ENCODE measurements at places on chromosomes 13 and 19.

GRCh38 chr19:16258440-16258903, 60.8 kb downstream of the AP1M1 start:
- DNase-seq = no peak

DNA sequence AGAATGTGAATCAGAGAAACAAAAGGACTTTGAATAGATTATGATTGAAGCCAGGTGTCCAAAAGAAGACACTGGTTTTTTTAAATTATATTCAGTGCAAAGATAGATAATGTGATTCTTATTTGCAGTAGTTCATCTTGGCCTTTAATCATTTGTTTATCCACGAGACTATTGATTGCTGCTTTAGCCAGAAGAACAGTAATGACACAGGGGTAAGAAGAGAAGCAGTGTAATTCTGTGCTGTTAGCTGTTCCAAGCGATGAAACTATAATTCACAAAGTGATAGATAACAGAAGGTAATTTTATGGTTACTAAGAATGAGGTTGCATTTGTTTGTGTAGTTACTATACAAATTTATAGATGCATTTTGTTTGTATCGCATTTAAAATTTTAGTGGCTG, 311.6 kb downstream of the MZT1 start:
- DNase-seq = no peak

- no peak for DNase-seq
Measured at GRCh38 chr13:33441015-33441414, 155.5 kb upstream of the STARD13 start.

DNA sequence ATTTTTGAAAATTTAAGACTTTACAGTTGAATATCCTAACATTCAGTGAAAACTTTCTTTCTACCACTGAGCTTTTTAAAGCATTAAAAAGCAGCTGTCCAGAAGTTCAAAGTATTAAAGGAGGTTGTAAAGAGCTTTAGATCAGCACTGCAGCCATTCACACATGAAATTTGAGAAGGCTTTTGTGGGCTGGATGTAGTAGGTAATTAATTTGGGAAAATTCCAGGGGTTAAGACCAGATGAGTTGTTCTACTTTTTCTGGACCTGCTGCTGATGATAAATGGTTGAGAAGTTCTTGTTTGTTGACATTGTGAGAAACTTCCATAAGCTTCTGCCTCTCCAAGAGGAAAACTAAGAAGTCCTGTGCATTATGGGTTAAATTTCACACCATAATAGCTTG, 1779.6 kb upstream of the PRR20A start:
- DNase-seq = no peak

GRCh38 chr13:24023073-24023472, 125.8 kb upstream of the C1QTNF9B start:
- no peak for DNase-seq

DNA sequence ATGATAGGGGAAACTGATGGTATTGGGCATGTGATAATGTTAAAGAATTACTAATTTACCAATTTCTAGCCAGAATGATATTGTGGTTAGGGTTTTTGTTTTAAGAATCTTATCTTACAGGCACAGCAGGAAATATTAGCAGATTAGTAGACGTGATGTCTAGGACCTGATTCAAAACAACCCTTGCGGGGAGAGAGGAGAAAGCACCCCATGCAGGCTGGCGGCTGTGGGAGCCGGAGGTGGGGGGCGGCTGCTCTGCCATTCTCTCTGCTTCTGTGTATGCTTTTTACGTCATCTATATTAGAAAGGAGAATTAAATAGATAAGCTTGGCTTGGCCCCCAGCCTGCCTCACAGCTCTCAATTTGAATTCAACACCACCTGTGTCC, 41.5 kb downstream of the MLLT1 start:
- DNase-seq = no peak

- no peak for DNase-seq
Measured at GRCh38 chr19:8310342-8311055, 2.3 kb upstream of the CD320 start.

DNA sequence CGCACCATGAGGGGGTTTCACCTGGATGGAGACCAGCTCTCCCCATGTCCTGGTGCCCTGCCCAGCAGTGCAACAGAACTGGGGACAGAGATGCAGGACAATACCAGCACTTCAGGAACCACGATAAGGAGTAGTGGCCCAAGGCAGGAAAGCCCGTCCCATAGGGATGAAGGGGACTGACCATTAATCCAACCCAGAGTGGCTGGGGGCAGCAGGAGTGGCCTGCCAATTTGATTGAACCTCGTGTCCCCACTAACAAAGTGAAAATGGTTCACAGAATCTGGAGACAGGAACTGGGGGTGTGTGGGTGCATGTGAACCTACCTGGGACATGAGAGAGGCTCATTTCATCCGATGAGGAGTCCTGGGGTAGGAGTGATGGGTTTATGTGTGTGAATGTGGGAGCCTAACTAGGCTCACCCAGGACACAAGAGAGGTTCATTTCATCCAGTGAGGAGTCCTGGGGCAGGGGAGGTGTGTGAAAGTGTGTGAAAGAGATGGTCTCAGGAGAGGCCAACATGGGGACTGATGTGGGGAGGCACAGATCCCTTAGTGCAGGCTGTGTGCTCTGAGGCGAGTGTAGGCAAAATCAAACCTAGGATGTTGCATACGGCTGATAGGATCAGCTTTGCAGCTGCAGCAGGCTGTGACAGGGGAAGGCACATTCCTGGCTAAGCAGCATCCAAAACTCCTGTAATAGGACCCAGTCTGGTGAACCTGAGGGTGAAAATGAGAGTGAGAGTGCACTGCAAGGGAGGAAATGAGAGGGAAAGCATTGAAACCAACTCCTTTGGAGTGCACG, 98.2 kb downstream of the ZNF429 start:
- no peak for DNase-seq
